ENCODE measurements at places on chromosomes 7 and 10.

- DNase-seq: no peak
Observed at GRCh38 chr10:111261081-111261615, 184.3 kb downstream of the ADRA2A start.

DNA sequence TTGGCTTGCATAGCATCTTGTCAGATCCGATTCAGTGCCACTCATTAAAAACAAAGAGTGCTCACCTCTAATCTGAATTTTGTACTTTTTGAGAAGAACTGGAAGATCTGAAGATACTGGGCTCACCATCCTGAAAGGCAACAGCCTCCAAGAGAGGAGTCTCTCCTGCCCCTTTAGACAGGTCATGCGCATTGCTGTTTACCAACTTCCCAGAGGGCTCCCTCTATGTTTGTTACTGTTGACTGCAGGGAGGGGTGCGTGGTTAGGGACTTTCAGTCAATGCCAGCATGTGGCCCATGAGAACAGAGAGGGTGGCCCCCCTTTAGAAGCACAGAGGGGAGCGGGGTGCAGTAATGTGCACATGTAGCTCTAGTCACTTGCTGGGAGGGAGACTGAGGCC is 33.2 kb upstream of the CABCOCO1 start:
- no peak for DNase-seq

DNA sequence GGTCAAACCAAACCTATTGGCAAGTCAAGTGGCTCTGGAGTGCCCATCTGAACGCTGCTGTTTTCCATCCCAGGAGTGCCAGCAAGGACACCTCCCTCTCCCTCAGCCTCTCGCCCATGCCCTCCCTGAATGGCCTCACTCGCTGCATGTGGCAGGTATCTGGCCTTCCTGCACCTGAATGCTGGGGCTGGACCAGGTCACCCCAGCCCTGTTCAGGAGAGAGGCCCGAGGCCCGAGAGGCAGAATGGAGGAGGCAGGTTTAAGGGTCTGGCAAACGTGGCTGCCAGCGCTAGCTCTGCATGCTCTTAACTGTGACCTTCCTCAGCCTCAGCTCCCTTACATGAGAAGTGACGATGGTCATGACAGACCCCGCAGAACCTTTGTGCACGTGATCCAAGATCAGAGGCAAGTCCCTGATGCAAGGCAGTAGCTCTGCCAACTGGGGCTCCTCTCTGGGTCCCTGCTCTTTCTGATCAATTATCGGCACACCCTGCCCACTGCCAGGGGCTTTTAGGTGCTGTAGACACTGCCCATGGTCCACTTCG is 295.7 kb upstream of the ZMIZ1 start:
- no peak for DNase-seq

DNA sequence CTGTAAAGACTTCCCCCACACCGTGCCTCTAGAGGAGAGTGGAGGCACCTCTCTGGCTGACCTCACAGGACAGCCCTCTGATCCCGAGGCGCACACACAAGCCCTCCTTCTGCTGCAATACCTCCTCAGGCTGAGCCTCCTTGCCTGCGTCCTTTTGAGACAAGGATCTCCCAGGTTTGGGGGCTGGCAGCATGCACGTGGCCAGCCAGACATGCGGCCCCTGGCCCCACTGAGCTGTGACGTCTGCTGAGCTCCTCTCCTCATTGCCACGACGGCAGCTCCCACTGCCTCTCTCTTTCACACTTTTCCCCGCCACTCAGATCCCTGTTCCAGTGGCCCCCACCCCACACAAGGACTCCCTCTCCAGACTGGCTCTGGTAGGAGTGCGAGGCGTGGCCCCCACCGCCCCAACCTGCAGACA is 12.2 kb upstream of the DNAAF5 start:
- no peak for DNase-seq

GRCh38 chr7:39461263-39461820 is 104.9 kb upstream of the YAE1 start:
- no peak for DNase-seq

- DNase-seq: no peak
Observed at GRCh38 chr10:23522345-23522744, 83.5 kb downstream of the OTUD1 start.

DNA sequence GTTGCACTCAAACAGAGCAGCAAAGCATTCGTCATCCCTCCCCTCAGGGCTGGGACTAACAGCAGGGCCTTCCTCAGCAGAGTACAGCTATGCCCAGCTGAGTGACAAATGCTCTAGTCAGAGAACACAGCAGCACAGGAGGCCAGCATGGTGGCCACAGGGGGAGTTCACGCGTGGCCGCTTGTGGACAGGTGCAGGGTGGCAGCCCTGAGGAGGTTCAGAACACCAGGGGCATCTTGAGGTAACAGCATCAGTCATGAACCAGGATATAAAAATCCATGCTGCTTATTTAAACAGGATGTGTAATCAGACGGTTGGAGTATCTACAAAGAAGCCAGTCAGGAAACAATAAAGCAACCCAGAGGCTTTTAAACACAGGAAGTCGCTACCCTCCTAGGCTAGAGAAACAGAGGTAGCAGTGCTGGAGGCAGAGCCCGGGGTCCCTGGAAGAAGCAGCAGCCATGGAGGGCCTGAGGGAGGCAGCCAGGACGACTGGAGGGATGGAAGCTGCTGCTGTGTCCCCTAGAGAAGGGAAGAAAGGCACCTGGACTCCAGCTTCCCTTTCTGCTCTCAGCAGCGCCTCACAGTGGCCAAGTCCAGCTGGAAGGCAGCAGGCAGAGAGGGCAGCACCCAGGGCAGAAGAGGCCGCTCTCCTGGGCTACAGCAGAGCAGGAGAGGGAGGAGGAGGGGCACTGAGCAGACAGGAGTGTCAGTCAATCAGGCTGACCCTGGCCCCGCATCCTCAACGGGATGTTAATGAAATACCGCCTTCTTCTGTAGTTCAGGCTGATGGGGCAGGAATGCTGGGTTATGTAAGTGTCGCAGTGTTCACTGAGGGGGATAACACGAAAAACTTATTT is 70.8 kb upstream of the UCN3 start:
- peak; percentile 96 for DNase-seq

All from NCI-H146 (cell line).